ENCODE measurements at places on chromosomes 4 and X. TPM values are rescaled to one million over a fixed set of nuclear protein-coding genes. Genes with fewer than 3 reads are reported as not detected.

DNA sequence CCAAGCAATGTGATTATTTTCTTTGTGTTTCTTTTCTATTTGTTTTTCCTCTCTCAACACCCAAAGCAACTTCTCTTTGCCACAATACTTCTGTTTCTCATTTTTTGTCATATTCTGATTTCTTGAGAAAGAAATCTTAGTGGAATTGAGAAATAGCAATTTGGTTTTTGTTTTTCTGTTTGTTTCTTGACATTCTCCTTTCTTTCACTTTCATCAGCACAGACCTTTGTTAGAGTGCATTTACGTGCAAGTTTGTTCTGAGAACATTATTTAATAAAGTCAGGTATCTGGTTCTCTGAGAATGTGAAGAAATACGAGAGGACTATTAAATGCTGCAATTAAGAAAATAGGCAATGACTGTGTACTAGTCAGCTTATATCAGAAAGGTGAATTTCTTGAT lies 608.1 kb upstream of the AADAT start:
- no peak for DNase-seq

GRCh38 chr4:100106982-100107381 lies 83.3 kb downstream of the DDIT4L start:
- DNase-seq, result no peak

GRCh38 chr4:146643812-146644401 lies 5.2 kb downstream of the POU4F2 start:
- no peak for DNase-seq

NXF2B gene
- not detected for total RNA-seq

- no peak for DNase-seq
These were observed 13.9 kb upstream of the PRDM8 start for GRCh38 chr4:80183250-80184052.

DNA sequence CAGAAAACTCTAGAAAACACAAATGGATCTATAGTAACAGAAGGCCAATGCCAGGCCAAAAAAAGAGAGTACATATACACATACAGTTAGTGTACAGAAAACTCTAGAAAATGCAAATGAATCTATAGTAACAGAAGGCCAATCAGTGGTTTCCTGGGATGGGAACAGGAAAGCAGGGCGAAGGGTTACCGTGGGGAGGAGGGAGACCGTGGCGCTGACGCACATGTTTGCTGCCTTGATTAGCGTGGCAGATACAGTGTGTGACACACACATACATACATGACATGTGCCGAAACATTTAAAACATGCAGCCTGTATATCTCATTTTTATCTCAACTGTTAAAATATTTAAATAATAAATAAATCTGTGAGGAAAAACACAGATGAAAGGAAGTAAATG lies 14.7 kb downstream of the GAK start:
- DNase-seq, result no peak

DNA sequence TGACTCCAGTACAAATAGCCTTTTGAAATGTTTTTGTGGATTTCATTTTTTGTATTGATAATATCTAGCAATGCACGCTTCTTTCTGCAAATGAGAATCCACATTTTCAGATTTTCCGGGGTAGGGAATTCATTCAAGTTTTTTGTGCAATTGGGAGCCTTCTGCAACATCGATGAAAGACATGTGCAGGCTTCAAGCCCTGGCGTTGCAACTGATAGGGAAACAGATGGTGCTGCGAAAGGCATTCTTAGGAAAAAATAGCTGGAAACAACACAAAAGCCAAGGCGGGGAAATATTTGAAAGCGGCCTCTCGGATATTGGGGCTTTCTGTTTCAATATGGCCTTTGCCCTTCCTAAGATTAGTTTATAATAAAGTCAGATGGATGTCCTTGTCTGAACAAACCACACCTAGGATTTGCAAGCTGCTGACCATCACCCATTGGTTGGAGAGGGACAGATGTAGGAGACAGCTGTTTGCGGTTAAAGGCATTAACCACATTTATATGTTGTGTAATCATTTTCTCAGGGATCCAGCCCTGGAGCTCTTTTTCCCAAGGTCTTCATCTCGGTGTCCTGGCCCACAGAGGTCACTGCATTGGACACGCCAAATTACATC lies 136.5 kb downstream of the PRKX start:
- no peak for DNase-seq
